ENCODE measurements at places on chromosomes 7 and 10. TPM values are rescaled to one million over a fixed set of nuclear protein-coding genes. Genes with fewer than 3 reads are reported as not detected.

- DNase-seq = peak; percentile 72
- H3K27ac ChIP-seq = peak overlapping the region; percentile 43
Observed at GRCh38 chr10:13660551-13660920, 73.8 kb downstream of the PRPF18 start.

DNA sequence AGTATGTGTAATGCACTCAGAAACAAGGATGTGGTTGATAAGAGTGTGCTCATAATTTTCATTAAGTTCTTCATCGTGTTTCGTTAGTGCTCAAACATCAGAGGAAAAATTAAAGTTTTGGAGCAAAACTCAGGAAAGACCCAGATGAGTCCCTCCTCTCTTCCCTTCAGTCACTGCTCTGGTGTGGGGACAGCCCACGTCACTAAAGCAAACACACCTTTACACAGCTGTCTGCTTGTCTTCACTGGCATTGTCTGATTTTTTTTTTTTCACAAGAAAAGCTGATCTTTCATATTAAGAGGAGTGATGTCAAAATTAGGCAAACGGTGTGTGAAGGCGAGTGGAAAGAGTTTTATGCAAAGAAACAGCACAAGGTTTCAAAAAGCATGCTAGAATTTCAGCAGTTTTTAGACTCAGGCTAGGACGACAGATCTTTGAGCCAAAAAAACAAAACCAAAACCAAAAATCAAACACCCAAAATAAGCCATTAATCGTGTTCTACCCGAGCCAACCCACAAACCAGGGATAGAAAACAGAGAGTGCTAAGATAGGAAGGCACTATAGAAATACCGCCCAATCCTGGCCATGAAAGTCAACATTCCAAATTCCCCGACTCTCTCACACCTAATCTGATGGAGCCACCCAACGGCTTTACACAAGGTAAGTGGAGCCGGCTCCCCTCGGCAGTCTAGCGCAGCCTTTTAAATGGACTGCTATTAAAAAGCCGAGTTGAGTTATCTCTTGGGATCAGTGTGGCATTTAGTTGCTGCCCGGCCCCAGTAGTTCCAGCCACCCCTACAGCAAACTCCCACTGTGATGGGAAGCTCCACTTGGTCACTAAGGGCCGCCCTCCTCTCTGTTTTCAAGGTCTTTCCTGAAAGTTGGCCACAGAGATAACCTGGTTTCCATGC lies 27.9 kb upstream of the GATA3 start:
- no peak overlapping the region for H3K4me3 ChIP-seq
- no peaks in the 10 kb centered on the region for H3K4me1 ChIP-seq
- peaks cover 14% of the 10 kb centered on the region for H3K27me3 ChIP-seq
- no peaks in the 10 kb centered on the region for H3K36me3 ChIP-seq

DNA sequence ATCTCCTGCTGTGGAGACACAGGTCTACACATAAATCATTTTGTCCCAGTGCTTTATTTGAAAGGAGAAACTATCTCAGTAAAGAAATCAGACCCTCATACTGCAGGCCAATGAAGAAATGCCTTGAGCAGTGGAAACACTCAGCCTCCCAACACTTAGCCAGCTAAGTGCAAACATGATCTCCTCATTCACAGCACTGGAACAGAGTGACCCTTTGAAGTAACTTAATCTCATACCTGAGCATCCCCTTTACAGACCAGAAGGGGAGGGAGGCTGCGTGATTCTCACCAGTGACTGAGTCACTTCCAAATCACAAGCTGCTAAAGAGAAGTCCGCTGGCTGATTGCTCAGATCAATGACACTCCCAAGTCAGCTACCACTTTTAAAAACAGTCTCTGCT lies 4.5 kb downstream of the CHST15 start:
- H3K36me3 ChIP-seq = no peaks in the 10 kb centered on the region
- DNase-seq = peak; percentile 25
- H3K27ac ChIP-seq = no peak overlapping the region
- peaks cover 19% of the 10 kb centered on the region for H3K4me1 ChIP-seq
- H3K4me3 ChIP-seq = no peak overlapping the region

- H3K36me3 ChIP-seq = no peaks in the 10 kb centered on the region
- no peak for DNase-seq
- H3K4me1 ChIP-seq = peaks cover 21% of the 10 kb centered on the region
- no peak overlapping the region for H3K4me3 ChIP-seq
- no peak overlapping the region for H3K27ac ChIP-seq
Observed at GRCh38 chr10:104347295-104348045, 6.2 kb upstream of the CFAP58 start.

DNA sequence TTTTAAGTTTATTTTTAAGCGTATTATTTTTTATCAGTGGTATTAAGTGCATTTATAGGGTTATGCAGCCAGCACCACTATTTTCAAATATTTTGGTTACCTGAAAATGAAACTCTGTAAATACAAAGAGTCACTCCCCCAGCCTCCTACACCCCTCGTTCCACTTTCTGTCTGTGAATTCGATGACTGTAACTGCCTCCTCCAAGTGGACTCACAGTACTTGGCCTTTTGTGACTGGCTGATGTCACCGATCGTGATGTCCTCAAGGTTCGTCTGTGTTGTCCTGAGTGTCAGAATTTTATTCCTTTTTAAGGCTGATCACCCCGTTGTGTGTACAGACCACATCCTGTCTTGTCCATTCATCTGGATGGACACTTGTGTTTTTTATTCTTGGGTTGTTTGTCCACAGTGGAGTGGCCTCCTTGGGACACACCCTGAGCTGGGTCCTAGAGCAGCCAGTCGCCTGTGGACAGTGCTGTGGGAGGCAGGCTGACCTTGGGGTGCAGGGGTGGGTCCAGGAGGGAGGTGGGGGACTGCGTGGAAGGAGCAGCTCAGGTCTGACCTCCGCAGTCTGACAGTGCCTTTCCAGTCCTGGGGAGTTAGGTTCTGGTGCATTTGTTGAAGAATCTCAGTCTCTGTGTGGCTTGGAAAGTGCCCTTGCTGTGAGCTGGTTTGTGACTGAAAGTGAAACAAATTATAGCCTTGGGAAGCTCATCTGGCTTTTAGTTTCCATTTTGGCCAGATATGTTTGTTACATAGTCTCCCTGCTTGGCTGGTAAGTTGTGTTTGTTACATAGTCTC lies 6.9 kb downstream of the MTG1 start:
- peaks cover 22% of the 10 kb centered on the region for H3K36me3 ChIP-seq
- peaks cover 7% of the 10 kb centered on the region for H3K4me1 ChIP-seq
- DNase-seq = no peak
- no peaks in the 10 kb centered on the region for H3K27me3 ChIP-seq
- no peak overlapping the region for H3K4me3 ChIP-seq

GRCh38 chr7:66864294-66864693 lies 56.7 kb upstream of the TMEM248 start:
- H3K36me3 ChIP-seq = no peaks in the 10 kb centered on the region
- H3K27me3 ChIP-seq = no peaks in the 10 kb centered on the region
- H3K4me1 ChIP-seq = no peaks in the 10 kb centered on the region
- no peak overlapping the region for H3K4me3 ChIP-seq
- H3K27ac ChIP-seq = no peak overlapping the region
- no peak for DNase-seq

DNA sequence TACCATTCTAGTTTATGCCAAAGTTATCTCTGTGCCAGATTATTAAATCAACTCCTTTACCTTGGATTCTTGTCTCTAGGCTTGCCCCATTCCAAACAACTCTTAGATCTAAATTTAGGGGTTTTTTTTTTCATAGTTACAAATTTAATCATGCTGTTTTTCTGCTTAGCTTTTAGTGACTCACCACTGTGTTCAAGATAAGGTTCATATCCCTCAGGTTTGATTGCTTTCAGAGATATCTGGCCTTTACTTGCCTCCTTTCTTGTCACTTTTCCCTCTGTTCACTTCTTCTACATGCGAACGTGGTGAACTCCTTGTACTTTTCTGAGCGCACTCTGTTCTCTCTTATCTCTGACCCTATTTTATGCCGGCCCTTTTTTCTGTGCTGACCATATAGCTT lies 78.2 kb downstream of the VPS50 start:
- H3K4me1 ChIP-seq = peaks cover 19% of the 10 kb centered on the region
- no peak overlapping the region for H3K27ac ChIP-seq
- H3K27me3 ChIP-seq = no peaks in the 10 kb centered on the region

- peaks cover 45% of the 10 kb centered on the region for H3K4me1 ChIP-seq
- no peak overlapping the region for H3K27ac ChIP-seq
- no peaks in the 10 kb centered on the region for H3K27me3 ChIP-seq
Observed at GRCh38 chr7:55532150-55532917, 40.0 kb downstream of the VOPP1 start.

DNA sequence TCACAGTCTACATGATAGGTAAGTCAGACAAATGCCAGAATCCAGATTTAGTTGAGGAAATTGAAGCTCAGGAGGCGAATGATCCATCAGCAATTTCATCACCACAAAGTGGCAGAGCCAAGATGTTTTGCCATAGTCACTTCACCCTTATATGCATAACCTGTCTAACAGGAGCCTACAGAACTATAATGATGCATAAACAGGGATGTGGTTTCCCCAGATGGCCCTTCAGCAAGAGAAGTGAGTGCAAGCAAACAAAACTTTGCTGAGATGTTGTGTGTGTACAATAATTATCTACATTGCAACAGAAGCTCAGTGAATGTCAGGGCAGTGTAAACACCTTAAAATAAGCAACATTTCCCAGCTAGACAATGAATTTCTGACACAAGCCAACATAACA lies 28.6 kb downstream of the PON3 start:
- H3K27ac ChIP-seq = no peak overlapping the region
- no peak for DNase-seq
- no peaks in the 10 kb centered on the region for H3K4me1 ChIP-seq
- no peaks in the 10 kb centered on the region for H3K36me3 ChIP-seq
- H3K27me3 ChIP-seq = no peaks in the 10 kb centered on the region
- H3K4me3 ChIP-seq = no peak overlapping the region

- H3K27me3 ChIP-seq = no peaks in the 10 kb centered on the region
- no peak overlapping the region for H3K4me3 ChIP-seq
- no peak overlapping the region for H3K27ac ChIP-seq
- H3K4me1 ChIP-seq = no peaks in the 10 kb centered on the region
- no peak for DNase-seq
Observed at GRCh38 chr7:157972914-157973313, 614.7 kb downstream of the PTPRN2 start.

Gene NKX2-3
- not detected for total RNA-seq

Gene OR13A1
- not detected for total RNA-seq

Gene PRSS37
- not detected for total RNA-seq

Gene PCLO
- 3.0 TPM for total RNA-seq

Gene PPP1R17
- total RNA-seq = not detected

Data from astrocyte (in vitro differentiated cells and primary cell).